ENCODE measurements at places on chromosomes 16 and 17. TPM values are rescaled to one million over a fixed set of nuclear protein-coding genes. Genes with fewer than 3 reads are reported as not detected.

The KRTAP1-5 gene
- not detected for total RNA-seq

The RAMP2 gene
- total RNA-seq: not detected

The ZFHX3 gene
- total RNA-seq: 2.6 TPM

The TBX2 gene
- 0.10 TPM for total RNA-seq

The PLLP gene
- total RNA-seq: 0.63 TPM

The CA7 gene
- not detected for total RNA-seq

The XYLT1 gene
- 19.4 TPM for total RNA-seq

The SLC5A11 gene
- total RNA-seq: 0.31 TPM

The PRAC1 gene
- not detected for total RNA-seq

The INCA1 gene
- not detected for total RNA-seq

The ARL6IP1 gene
- 255 TPM for total RNA-seq

The KCNH4 gene
- under 0.01 TPM for total RNA-seq

The OTOA gene
- total RNA-seq: 0.31 TPM

The PLA2G10 gene
- not detected for total RNA-seq

The CCL5 gene
- total RNA-seq: 139 TPM

The TBC1D28 gene
- total RNA-seq: not detected

The TNFRSF17 gene
- total RNA-seq: 0.21 TPM

Measured in mononuclear cell (primary cell).